Stimulated activated CD4-positive, alpha-beta T cell treated with anti-CD3 and anti-CD28 coated beads, Interleukin-15, amount 100 ng/mL, for 24 hours (primary cell): ENCODE measurements at places on chromosomes 7 and 10.

GRCh38 chr10:93408783-93409182 is 73.4 kb downstream of the MYOF start:
- no peak for DNase-seq

DNA sequence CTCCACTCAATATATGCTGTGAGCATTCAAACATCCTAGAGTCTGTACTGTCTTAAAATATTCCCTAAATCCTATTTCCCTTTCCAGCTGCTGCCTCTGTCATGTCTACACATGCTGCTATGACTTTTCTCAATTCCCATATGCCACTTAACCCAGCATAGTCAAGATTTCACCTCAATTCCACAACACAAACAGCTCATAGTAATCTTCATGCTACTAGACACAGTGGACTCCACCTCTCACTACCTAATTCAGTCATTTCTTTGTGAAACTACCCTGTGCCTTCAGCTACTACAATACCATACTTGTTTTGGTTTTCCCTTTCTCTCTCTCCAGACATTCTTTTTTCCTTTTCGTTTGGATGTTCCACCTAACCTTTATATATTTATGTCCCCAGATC is 45.5 kb downstream of the GSAP start:
- DNase-seq, result no peak

- DNase-seq, result no peak
These were observed 3.1 kb downstream of the FZD1 start for GRCh38 chr7:91267171-91267955.

DNA sequence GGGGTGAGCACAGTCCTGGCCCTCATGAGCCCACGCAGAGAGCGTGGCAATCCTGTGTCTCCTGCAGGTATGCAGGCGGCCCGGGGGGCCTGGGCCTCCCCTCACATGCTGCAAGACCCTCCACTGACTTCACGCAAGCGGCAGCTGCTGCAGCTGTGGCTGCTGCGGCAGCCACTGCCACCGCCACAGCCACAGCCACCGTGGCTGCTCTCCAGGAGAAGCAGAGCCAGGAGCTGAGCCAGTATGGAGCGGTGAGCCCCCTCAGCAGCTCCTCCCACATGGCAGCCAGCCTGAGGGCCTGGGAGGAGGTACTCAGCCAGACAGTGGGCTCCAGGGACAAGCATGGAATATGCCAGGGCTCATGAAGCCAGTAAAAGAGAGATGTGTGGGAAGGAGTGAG is 8.7 kb downstream of the ZMIZ2 start:
- DNase-seq, result no peak

DNA sequence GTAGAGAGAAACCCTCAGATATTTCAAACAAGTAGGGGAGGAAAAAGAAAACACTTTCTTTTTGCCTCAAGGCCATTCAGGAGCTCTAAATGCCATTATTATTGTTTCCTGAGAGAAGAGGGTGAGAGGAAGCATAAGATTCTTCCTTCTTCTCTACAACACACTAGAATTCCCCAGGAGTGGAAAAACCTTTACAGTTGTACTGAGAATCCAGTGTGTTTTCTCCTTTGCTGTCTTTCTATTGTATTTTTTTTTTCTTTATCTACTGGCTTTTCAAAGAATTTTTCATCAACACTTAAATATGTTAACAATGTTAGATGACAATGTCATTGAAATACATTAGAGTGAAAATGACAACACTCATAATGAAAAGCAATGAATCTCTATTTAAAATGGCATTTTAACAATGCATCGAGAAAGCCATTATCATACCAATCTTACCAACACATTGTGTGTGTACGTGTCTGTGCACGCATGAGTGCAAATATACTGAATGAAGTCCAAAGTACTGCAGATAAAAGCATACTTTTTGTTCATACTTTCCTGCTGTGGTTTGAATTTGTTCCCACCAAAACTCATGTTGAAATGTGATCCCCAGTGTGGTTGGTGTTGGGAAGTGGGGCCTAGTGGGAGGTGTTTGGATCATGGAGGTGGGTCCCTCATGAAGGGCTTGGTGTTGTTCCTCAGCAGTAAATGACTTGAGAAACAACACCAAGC is 24.2 kb upstream of the MACC1 start:
- DNase-seq, result no peak

DNA sequence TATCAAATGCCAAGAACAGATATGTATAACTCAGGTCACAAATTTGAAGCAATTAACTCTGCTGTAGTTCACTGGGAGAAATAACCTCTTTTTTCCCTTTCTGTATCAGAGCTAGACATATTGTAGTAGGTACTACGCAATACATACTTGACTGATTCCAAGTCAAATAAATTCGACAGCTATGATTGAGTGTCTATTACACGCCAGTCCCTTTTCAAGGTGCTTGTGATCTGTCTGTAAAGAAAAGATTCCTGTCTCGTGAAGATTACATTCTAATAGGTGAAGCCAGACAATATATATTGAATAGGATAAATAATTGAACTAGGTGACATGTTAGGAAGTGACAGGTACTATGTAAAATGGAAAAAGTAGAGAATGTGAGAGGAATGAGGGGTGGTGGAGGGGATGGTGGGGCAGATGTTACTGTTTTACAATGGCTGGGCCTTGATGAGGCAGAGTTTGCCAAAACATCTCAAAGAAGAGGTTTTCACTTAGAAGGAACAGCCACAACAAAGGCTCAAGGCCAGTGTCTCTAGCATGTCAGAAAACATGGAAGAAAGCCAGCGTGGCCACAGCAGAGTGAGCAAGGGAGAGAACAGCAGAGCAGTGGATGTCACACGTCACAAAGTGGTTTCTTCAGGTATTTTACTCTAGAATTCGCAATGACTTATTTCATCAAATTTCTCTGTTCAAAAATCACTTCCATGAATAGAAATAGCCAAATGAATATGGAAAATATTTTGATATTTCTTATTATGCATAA is 282.6 kb upstream of the CACNA2D1 start:
- no peak for DNase-seq

GRCh38 chr7:76133164-76133775 is 68.4 kb upstream of the SRRM3 start:
- no peak for DNase-seq

- DNase-seq, result no peak
These were observed 50.2 kb upstream of the CALN1 start for GRCh38 chr7:72462311-72462710.

- peak; percentile 75 for DNase-seq
These were observed 13.7 kb upstream of the KBTBD2 start for GRCh38 chr7:32905175-32905662.

GRCh38 chr10:128908099-128908498 is 558.9 kb upstream of the MGMT start:
- no peak for DNase-seq

- DNase-seq, result no peak
These were observed 4.4 kb upstream of the GRK5 start for GRCh38 chr10:119203006-119203405.

GRCh38 chr10:71553432-71553831 is 156.7 kb downstream of the CDH23 start:
- no peak for DNase-seq

DNA sequence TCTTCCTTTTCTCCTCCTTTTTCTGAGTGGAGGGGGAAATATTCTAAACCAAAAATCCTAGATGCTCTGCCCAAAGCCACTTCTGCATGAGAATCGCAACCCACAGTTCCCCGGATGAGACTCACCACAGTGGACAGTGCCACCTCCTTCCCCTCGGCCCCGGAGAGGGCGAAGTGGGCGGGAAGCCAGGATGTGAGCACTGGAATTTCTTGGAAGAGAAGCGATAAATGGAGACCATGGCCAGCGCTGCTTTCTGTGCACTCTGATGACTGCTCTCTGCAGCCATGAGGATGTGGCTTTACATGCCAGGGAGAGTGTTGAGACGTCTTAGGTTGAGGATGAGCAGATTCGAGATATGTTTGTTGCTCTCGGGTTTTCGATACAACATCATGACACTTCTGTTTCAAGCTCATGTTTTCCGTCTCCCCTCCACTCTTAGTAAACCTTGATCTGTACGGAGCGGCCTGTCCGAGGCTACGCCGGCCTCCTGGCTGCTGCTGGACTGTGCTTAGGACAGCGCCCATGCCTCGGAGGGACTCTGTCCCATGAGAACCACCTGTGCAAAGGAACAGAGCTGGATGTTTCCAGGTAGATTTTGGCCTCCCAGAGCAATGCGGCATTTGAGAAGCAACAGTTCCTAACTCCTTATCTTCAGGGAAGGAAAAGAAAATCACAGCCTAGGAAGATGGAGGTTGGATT is 414.6 kb upstream of the FOXK1 start:
- no peak for DNase-seq

GRCh38 chr7:134334408-134334807 is 17.7 kb upstream of the SLC35B4 start:
- no peak for DNase-seq
